ENCODE measurements at places on chromosomes 4 and X.
A peak's percentile ranks its signal among the peaks of the same experiment; 100 is the strongest.

DNA sequence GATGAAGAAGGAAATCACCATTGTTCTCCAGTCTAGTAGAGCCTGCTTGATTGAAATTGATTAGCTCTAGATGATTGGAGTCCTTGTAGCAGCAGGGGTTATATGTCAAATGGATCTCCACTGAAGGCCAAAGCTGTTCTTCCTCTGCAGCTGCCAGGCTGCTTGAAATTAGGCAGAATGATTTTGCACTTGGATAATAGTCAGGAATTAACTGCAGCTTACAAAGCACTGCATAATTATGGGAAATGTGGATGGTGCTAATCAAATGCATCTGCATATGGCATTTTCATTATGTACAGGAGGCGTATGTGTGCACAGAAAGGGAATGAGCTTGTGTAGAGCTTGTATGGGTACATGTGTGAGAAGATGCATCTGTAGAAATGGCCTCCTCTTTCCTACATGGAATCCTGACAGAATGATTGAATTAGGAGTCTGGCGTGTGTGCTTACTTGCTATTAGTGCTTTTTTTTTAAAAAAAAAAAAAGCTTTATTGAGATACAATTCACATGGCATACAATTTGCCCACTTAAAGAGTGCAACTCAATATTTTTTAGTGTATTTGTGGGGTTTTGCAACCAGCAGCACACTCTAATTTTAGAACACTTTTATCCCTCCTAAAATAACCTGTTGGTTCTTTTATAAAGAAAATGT, 65.9 kb downstream of the TMEM131L start:
- no peak for DNase-seq

DNA sequence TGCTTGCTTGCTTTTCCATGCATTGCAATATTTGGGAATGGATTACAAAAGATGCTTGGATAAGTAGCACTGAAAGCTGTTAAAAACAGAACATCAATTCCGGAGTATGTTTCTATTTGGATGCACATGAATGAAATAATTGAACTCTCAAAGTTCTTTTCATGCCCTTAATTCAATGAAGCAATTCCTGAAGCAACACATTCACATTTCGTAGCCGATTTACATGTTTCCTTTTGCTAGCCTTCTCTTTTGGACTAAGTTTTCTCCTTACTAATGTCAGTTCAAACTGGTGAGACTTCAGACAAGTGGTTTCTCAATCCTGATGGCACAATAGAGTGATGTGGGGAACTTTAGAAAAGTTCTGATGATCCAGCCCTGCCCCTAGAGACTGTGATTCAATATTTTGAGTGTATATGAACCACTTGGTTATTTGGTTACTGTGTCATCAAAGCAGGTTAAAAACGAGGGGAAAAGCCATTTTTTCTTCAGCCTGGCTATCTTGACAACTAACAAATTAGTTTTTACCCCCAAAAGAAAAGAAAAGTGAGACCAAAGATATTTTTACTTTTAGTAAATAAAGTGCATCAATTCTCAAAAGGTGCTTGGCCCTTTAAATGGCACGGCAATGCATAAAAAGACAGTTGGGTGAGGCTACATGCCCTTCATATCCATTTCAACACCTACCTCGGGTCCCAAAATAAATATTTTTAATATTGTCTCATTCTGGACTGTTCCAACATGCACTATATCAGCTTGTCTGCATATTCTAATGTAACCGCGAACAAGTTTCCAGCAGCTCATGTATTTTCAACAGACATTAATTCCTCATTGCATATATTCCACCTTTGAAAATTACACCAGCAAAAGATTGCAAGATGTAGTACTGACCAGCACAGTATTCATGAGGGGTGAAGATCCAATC, 90.1 kb upstream of the RPL34 start:
- no peak for DNase-seq

GRCh38 chr4:88660446-88661294, 37.0 kb downstream of the NAP1L5 start:
- DNase-seq, result peak; percentile 34

DNA sequence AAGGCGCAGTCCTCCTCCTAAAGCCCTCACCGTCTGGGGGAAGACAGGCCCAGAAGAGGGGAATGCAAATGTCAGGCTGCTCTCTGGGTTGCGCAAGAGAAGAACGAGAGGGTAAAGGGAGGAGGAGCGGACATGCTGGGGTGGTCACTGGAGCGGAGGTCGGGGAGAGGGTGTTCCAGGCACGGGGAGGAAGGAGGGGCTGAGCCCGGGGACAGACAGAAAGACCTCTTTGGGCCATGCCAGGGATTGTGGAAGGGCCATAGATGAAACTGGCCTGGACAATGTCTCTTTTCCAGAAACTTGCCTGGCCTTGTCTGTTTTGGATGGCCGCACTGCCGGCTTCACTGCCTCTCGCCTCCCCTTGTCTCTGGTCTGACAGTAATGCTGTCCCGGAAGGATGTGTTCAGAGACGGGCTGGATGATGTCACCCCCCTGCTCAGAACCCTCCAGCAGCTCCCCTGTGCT, 121.0 kb downstream of the SORCS2 start:
- DNase-seq, result no peak

DNA sequence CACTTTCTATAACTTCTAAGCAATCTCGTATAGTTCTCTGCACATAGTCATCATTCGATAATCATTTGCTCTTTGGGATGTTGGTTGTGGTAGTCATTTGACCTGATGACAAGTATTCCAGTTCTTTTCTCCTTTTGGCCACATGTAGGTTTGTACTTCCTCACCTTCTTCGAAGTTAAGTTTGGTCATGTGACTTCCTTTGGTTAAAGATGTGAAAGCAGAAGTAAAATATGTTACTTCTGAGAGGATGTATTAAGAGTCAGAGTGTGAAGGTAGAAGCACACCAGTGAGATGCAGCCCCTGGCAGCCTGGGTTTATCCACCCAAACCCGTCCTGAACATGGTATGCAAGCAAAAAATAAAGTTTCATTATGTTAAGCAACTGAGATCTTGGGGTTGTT, 48.9 kb upstream of the ZNF518B start:
- DNase-seq, result no peak

- DNase-seq, result peak; percentile 19
Observed at GRCh38 chr4:67332627-67333026, 212.7 kb downstream of the CENPC start.

GRCh38 chr4:66589183-66589582, 918.9 kb upstream of the EPHA5 start:
- DNase-seq, result no peak

DNA sequence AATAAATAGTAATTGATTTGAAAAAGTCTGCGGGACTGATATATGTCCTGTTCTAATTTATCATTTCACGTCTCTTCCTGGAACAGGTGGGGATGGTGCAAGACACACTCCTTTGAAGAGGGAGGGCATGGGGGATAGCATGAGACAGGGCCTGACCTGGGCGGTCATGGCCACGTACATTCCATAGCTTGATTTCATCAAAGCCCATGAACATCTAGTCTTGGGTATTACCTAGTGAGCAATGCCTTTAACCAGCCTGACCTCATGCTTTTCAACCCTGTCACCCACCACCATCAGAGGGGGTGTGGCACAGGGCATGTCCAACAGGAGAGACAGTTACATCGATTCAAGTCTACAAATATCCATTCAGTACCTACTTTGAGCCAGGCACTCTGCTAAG, 52.3 kb upstream of the HOPX start:
- no peak for DNase-seq

DNA sequence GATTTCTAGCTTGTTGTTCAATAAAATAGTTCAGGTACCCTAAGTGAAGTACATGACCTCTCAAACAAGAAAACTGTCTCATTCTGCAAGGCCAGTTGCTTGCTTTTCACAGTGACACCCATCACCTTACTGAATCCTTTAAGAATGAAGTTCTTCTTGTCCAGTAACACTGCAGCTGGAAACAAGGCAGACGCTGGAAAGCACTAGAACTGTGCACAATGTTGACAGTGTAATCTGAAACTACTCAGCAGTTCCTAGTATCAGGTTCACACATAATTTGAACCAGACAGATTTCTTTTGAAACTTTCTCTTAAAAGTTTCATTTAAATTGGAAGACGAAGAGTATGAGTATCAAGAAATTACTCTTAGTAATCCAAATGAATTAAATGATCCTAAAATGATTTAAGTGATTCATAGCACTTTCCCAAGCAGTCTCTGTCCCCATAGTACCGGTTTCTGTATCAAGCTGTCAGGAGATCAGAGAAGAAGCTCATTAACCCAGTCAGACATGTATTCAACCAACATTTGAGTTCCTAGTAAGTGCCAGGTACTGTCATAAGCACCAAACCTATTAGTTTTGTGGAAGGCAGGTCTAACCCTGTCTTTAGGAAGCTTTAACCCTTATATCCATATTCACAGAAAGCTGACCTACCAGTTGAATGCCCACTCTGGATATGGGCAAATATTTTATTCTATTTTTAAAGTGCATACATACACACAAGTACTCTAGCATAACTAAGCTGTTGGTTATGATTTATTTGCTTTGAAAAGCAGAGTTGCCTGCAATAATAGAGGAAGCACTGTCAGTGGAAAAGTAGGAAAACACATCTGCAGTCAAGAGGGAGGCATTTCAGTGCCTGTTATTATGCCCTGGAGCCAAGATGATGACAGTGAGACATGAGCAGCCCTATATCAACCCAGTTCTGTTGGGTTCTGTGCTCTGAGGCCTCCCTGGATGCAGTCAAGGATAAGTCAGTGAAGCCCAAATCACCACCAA, 63.6 kb downstream of the PALLD start:
- DNase-seq, result peak; percentile 84

DNA sequence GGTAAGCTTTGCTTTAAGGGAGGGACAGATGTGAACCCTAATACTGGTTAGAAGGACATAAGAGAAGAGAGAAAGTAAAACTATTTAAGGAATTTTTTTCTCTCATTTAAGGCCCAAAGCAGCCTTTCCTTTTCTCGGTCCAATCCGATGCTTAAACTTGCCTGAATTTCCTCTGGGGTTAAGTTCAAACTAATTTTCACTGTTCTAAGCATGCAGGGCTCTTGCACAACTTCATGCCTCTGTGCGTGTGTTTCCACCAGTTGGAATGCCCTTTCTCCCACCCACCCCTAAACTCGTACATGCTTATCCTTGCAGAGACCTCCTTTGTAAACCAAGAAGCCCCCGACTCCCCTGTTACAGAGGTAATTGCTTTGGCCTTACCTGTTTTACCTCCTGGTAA, 204.7 kb downstream of the CBR4 start:
- DNase-seq, result peak; percentile 73

- DNase-seq, result no peak
Observed at GRCh38 chr4:26152056-26152455, 168.8 kb upstream of the RBPJ start.

DNA sequence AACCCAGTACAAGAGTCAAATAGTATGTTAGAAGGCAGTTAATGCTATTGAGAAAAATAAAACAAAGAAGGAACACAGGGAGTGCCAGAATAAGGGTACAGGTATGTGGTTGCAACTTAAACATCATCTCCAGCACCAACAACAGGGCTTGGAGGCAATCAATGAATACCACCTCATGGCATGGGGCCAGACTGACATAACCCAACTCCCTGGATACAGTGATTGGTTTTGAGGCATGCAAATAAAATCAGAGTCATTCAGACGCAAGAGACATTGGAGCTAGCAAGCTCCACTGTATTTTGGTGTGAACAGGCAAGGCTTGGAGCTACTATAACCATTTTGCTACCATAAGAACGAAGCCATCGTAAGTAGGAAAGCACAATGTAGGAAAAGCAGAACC, 56.7 kb downstream of the PPP3CA start:
- no peak for DNase-seq

GRCh38 chr4:86928400-86929255, 6.2 kb upstream of the AFF1 start:
- no peak for DNase-seq

DNA sequence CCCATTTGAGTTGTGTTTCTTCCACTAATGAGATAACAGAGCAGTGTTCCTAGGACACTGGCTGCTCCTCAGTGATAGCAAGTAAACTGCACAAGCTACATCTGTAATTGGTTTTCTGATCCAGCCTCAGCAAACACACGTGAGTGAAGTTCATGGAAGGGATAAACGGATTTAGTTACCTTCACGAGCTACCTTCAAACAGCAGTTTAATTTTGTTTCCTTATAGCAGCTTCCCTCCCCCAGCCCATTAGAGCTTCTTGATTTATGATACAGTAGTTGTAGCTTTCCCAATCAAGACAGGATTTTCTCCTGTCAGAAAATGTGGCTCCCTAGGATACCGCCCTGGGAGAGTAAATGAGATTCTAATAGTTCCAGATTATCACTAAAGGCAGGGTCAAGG, 634.2 kb upstream of the FAT1 start:
- DNase-seq, result no peak

GRCh38 chrX:133369065-133369464, 46.2 kb downstream of the GPC4 start:
- no peak for DNase-seq

GRCh38 chr4:4859325-4859798, at the start of gene MSX1:
TSS of gene MSX1 (plus strand) at chr4:4859665. CDS start at chr4:4859900, 235 bp downstream.
- peak; percentile 88 for DNase-seq

GRCh38 chr4:112277220-112277619, 8.5 kb downstream of the TIFA start:
- DNase-seq, result no peak

GRCh38 chr4:113446019-113446418, 315.5 kb downstream of the CAMK2D start:
- DNase-seq, result peak; percentile 73

DNA sequence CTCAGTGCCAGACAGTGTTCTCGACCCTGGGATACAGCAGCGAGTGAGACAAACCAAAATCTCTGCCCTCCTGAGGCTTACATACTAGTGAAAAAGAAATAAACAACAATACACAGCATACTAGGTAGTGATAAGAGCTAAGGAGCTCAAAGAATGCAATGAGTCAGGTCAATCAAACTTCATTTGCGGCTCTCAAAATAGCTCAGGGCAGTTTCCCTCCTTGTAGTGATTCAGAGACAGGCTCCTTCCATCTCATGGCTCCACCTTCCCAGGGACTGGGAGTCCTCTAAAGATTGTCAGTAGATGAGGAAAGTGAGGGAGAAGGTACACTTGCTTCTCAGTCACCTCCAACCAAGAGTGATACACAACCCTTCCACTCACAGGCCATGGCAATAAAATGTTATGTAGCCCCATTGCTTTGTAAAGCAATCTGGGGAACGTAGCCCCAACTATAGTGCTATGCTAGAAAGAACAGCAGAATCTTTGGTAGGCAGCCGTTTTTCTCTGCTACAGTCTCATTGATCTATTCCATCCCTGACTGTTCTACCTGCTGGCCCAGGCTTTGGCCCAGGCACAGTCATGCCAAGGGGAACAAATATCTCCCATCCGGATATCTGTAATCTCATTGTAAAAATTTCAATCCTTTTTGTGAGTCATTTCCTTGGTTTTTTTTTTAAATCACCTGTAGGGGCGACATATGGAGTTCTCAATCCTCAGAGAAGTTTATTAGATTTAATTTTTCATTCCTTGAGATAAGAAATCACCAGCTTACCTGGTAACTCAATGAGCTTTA, 183.1 kb upstream of the S100G start:
- peak; percentile 28 for DNase-seq
